ENCODE measurements at places on chromosomes 12 and 14.

GRCh38 chr14:24674204-24674970, 40.4 kb upstream of the GZMB start:
- DNase-seq, result peak; percentile 15

DNA sequence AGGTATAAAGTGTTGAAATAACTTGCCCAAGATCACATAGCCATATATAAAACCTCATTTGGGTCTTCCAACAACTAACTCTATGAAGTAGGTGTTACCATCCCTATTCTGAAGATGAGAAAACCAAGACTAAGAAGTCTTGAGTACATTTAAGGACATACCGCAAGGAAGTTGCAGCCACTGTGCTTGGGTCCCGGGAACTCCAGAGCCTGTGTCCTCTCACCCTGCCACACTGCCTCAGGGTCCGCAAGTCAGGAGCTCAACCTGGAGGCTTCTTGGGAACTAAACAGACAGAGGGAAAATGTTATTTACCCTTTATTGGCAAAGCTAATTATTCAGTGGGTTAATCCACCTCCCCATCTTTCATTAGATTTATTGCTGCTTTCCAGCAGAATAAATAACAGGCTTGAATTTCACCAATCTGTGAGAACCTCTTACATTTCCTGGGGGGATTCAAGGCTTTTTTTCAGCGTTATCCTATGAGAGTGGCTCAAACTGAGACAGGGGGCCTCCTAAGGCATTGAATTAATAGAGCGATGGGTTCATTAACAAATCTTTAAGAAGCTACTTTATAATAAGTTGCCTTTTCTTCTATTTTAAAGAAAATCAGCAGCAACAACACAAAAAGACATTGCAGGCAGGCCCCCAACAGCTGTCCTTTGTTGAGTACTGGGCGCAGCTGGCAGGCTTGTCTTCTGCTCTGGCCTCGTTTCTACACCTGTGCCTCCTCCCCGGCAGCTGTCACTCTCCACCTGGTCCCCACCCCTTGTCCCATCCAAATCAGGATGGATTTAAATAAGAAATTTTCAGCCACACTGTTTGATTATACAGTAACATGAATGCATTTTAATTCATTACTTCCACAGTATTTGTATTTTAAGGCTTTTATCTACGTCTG, 25.3 kb downstream of the PHLDA1 start:
- DNase-seq, result no peak

DNA sequence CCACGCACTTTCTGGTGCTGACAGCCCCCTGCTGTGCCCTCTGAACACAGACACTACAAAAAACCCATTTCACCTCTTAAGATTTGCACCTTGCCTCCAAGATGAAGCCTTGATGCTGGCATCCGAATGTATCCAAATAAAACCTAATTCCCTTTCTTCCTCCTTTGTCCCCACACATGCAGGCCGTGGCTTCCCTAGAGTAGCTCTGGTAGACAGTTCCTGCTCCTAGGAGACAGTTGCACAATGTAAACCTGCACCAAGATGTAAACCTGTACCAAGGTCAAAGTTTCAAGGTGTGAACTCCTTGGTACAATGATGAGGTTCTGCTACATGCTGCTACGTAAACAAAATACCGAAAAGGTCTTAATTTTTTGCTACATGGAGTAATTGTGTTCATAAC, 625 bp upstream of the ABHD12B start:
- DNase-seq, result no peak

DNA sequence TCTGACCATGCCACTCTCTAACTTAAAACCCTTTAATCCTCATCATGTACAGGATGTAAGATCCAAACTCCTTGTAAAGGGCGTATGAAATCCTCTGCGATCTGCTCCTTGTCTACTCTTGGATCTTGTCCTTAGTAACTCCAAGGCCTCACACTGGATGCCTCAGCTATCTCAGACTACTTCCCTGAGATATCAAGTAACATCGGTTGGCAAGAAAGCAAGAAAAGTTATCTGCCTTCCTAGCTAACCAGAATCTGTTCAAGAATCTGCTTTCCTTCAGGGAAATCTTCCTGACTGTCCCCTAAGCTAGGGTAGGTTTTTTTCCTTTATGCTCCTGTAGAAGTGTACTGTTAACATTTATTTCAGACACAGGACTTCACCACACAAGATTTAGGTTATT, 82.6 kb downstream of the TAOK3 start:
- DNase-seq, result no peak

DNA sequence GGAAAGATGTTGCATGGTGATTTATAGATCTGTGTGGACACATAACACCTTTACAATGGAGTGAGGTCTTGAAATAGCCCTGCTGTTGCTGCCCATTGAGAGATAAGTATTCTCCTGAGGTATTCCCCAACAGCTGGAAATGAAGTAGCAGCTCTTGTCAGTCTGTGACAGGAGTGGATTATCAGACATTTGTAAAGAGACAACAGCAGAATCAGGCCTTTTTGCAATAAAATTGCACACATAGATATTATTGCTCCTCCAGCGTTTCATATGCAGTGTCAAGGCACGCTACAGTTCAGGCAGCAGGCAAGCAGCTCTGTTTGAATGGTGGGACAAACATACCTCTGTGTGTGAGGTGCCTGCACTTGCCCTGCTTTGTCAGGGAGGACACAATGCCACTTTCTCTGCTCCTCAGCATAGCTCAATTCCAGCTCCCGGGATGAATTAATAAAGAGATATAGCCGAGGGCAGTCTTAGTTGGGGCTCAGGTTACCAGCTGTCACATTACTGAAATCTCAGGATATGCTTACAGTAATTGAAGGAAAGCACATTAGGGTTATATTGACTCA, 49.4 kb downstream of the BICD1 start:
- no peak for DNase-seq

DNA sequence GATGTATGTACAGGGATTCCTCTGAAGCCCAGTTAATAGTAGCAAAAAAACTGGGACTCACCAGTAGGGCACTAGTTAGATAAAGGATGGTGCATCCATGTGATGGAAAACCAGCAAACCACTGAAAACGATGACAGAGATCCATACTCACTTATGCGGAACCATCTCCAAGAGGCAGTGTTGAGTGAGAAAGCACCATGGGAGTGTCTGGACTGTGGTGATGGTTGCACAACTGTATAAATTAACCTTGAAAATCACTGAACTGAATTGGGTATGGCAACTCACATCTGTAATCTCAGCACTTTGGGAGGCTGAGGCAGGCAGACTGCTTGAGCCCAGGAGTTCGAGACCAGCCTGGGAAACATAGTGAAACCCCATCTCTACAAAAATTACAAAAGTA, 53.6 kb upstream of the ZFP36L1 start:
- DNase-seq, result no peak

DNA sequence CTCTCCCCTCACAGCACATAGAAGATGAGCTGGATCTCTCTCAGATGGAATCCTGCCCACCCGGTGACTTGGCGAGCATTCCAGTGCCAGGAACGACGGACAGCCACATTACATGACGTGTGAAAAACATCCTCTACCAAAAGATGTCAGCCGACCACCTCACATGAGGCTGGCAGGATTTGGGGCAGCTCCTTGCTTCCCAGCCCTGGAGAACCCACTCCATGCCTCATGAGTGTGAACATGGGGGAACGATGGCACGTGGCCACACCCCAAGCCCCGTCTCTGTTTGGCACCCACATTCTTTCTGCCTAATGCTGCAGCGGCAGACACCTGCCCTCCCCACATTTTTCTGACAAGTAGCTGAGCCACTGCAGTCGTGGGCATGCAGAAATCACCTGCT, 202.5 kb downstream of the CALM1 start:
- DNase-seq, result no peak

DNA sequence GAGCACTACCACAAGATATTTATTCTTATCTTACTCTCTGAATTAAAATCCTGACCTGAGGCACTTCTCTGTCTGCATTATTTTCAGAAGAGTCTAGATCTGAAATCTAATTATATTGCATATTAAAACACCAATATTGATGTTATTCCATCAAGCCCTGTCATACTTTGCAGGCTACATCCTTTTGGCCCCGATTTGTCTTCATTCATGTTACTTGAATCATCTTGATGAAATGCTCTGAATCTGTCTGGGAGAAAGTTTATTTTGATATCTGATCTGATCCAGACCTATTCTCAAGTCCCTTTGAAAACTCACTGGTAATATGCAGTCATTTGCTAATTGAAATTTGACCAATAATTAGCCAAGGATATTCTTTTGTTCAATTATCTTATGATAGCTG, 79.9 kb downstream of the BBS10 start:
- no peak for DNase-seq

GRCh38 chr12:1357171-1357570, 237.2 kb downstream of the FBXL14 start:
- no peak for DNase-seq

DNA sequence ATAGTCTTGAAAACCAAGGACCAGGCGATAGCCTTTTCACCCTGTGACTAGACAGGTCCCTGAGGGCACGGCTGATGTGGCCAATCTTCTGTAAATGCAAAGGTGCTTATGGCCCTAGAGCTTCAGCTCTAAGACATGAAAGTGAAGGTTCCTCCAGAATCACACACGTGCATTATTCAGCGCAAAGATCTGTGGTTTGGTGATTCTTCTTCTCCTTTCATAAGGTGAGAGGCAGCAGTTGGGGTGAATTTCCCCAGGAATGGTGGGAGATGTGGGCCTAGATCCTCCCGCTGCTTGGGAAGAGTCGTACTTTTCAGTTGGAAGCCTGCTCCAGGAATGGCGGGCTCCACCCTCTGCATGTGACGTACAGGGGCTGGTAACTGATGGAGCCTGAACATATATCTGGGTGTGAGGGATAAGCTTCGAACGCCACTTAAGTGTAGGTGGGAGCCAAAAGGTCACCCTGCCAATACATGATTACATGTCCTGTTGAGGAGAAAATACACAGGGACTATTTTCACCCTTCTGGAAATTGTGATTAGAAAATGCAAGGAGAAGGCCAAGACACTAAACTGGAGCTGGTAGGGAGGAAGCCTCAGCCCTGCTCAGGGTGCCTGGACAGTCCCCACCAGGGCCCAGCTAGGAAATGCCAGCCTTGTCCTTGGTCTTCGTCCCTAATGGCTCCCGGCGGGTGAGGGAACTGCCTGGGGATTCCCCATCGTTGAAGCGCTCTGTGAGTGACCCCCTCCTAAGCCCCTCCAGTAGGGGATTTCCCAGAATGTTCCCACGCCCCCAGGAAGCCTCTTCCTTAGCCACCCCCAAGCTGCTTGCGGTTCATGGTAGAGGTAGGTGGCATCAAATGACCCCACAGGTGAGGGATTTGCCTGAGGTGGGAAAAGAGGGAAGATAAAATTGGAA, 17.6 kb downstream of the BATF start:
- peak; percentile 42 for DNase-seq

- no peak for DNase-seq
These were observed 51.7 kb downstream of the ATP23 start for GRCh38 chr12:57993030-57993429.

All from activated CD4-positive, alpha-beta T cell treated with anti-CD3 and anti-CD28 coated beads, Interleukin-2, amount 50 U/mL, for 4 hours (primary cell).